ENCODE measurements at places on chromosomes 2 and 18.

DNA sequence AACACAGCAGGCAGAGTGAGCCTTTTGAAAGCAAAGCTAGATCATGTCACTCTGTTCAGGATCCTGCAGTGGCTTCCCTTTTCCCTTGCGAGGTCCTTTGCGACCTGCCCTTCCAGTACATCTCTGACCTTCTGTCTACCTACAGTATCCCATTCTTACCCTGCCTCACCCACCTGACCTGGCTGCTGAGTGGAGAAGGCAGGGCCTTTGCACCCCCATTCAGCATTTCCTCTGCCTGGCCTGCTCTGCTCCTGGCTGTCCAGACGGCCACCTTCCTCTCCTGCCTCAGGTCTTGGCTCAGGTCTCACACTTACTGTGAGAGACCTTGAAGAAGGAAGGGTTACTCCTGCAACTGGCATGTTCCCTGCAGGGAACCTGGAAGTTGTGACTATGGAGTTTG, 77.4 kb downstream of the MAPRE2 start:
- no peak for DNase-seq

DNA sequence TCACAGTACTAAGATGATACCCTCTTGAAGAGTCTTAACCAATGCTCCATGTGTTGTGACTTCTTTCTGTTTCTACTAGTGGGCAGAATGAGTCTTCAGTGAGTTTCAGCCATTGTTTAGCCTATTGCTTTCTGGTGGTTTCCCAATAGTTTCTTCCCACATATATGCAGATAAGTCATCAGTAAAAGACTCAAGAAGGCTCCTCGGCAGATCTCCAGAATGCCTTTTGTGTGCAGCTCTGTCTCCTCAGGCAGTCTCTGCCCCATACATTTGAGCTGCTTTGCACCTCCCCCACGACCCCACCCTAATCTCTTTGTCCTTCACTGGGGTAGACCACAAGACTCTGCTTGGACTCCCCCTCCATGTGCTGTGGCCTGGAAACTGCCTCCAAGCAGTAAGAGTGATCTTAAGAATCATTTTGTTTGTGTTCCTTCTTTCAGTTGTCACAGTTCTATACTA, 71.6 kb upstream of the CHRNA1 start:
- no peak for DNase-seq

GRCh38 chr2:47501374-47502200, 98.6 kb downstream of the MSH2 start:
- DNase-seq, result no peak

DNA sequence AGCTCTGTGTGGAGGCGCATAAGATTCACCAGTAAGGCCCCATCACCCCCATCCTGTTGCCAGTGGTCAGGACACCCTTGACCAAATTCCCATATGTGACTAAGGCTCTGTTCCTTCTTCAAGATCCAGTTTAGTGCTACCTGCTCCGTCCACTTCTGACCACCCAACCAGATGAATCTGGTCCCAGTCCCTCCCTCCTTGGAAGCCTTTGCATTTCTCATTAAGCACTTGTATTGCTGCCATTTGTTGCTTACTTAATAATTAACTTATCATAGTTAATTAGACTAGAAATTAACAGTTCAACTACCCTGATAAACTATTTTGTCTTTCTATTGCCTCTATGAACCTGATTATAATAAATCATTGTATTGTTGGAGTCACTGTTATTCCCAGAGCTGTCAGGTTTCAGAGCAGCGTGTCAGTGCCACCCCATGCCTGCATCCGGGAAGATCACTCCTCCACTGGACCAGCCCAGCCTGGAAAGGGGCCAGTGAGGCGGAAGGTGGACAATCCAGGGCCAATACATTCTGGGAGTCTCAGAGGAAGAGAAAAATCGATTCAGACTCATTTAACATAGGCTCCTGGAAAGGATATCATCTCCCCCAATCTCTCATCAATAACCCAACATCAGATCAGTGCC, 9.5 kb upstream of the NAT8 start:
- DNase-seq, result no peak

GRCh38 chr2:40480073-40480472, 28.2 kb upstream of the SLC8A1 start:
- DNase-seq, result no peak

- DNase-seq, result no peak
Measured at GRCh38 chr2:238650536-238650935, 197.3 kb upstream of the TWIST2 start.

- DNase-seq, result no peak
Measured at GRCh38 chr2:172285010-172285621, 142.3 kb upstream of the ITGA6 start.

DNA sequence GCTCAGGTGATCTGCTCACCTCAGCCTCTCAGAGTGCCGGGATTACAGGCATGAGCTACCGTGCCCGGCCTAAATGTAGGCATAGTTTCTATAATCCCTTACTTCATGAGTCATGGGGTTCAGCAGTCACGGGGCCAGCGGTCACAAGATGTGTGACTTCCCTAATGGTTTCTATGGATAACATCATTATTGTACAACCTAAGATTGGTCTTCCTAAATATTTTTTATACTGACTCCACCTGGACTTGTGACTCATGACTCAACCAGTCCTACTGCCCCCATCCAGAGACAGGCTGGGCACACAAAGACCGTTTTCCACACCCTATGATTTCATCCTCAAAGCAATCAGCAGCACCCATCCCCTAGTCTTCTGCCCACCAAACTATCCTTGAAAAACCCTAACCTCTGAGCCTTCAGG, 15.9 kb downstream of the FAM210A start:
- DNase-seq, result peak; percentile 46

DNA sequence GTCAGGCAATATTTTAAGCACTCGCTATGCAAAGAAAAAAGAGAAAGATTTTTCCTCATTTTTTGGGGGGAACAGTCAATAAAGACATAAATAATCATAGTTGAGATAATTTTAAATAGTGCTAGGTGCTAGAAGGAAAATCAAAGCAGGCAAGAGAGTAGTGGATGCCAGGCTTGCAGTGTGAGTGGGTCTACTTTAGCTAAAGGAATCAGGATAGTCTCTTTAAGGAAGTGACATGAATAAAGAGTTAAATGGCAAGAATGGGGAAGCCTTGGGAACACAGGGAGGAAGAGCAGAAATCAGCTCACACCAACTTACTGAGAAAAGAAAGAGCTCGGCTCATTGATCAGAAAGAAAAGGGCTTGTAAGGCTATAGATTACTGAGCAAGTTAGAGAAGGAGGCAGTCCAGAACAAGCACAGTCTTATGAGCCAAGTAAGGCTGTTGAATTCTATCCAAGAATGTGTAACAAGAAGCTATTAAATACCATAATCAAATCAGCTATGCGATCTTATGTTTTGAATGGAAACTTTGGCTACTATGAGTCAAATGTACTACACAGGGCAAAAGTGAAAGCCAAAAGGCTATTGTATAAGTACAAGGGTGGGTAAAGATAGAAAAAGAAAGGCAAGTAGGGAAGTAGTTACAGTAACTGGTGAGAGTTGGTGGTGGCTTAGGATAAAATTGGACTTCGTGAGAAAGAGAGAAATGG, 833.8 kb upstream of the PIK3C3 start:
- DNase-seq, result no peak

GRCh38 chr18:1665079-1665478, 760.4 kb downstream of the ADCYAP1 start:
- no peak for DNase-seq

GRCh38 chr18:11859903-11860407, 8.7 kb downstream of the CHMP1B start:
- peak; percentile 42 for DNase-seq

- DNase-seq, result no peak
Measured at GRCh38 chr2:38038682-38039081, 37.3 kb downstream of the CYP1B1 start.

Data from COLO829 (cell line).